ENCODE measurements at places on chromosomes 12 and 14. TPM values are rescaled to one million over a fixed set of nuclear protein-coding genes. Genes with fewer than 3 reads are reported as not detected.

GRCh38 chr12:119666900-119667576 is 895 bp upstream of the PRKAB1 start:
- peaks cover 46% of the 10 kb centered on the region for H3K4me1 ChIP-seq
- DNase-seq = no peak
- peaks cover 6% of the 10 kb centered on the region for H3K36me3 ChIP-seq
- no peaks in the 10 kb centered on the region for H3K27me3 ChIP-seq
- peak overlapping the region; percentile 78 for H3K27ac ChIP-seq

DNA sequence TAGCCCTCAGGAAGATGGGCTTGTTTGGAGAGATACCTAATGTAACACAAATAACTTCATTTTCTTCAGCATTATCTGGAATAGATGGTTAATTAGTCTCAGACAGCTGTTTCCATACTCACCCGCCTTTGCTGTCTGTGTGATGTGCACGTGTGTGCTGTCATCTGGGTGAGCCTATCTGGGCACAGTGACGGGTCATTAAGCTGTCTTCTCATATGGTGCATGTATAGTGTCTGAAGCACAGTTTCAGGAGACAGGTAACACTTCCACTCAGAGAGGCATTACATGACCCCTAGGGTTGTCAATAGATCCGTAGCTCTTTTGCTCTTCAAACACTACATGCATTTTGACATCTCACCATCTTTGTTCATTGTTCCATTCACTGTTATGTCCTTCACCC is 493.3 kb downstream of the APAF1 start:
- no peak overlapping the region for H3K27ac ChIP-seq
- no peak overlapping the region for H3K4me3 ChIP-seq
- no peak for DNase-seq

- H3K4me1 ChIP-seq = no peaks in the 10 kb centered on the region
- H3K27me3 ChIP-seq = no peaks in the 10 kb centered on the region
Observed at GRCh38 chr12:2383325-2384028, 330.7 kb downstream of the CACNA1C start.

GRCh38 chr12:123614531-123614930 is 12.6 kb downstream of the DDX55 start:
- no peak overlapping the region for H3K27ac ChIP-seq
- H3K4me1 ChIP-seq = no peaks in the 10 kb centered on the region
- DNase-seq = no peak
- H3K27me3 ChIP-seq = no peaks in the 10 kb centered on the region
- peaks cover 71% of the 10 kb centered on the region for H3K36me3 ChIP-seq
- H3K4me3 ChIP-seq = no peak overlapping the region

- no peaks in the 10 kb centered on the region for H3K4me1 ChIP-seq
- H3K27me3 ChIP-seq = no peaks in the 10 kb centered on the region
- no peaks in the 10 kb centered on the region for H3K36me3 ChIP-seq
- no peak overlapping the region for H3K27ac ChIP-seq
- DNase-seq = no peak
- H3K4me3 ChIP-seq = no peak overlapping the region
Observed at GRCh38 chr12:80593766-80594165, 113.7 kb upstream of the MYF6 start.

GRCh38 chr14:101861464-101861863 is 100.0 kb downstream of the PPP2R5C start:
- H3K27ac ChIP-seq = no peak overlapping the region
- no peak for DNase-seq
- peaks cover 56% of the 10 kb centered on the region for H3K4me1 ChIP-seq
- no peak overlapping the region for H3K4me3 ChIP-seq
- H3K36me3 ChIP-seq = peaks cover 59% of the 10 kb centered on the region
- H3K27me3 ChIP-seq = no peaks in the 10 kb centered on the region

GRCh38 chr12:121767525-121768016 is 25.9 kb downstream of the RHOF start:
- no peaks in the 10 kb centered on the region for H3K36me3 ChIP-seq
- H3K4me3 ChIP-seq = no peak overlapping the region
- no peak for DNase-seq
- H3K27me3 ChIP-seq = no peaks in the 10 kb centered on the region
- no peak overlapping the region for H3K27ac ChIP-seq

GRCh38 chr12:12918781-12919389 is 27.5 kb downstream of the GPRC5A start:
- H3K27me3 ChIP-seq = no peaks in the 10 kb centered on the region
- no peak overlapping the region for H3K4me3 ChIP-seq
- no peak for DNase-seq
- peaks cover 5% of the 10 kb centered on the region for H3K4me1 ChIP-seq
- no peaks in the 10 kb centered on the region for H3K36me3 ChIP-seq

DNA sequence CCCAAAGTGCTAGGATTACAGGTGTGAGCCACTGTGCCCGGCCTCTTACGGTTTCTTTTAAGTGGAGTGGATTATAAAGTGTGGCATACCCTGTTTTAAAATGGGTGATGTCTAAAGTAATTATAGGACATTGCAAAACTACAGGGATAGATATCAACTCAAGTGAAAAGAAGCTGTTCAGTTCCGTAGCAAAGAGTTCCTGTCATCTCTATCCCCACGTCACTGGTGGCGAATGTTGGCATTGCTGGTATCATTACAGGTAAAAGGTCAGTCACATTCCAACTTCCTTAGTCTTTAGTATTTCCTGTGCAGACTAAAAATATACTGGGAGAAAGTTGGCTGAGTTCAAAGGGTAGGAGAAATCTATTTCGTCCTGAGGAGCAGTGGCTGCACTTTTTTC is 95.6 kb upstream of the SLC38A2 start:
- no peaks in the 10 kb centered on the region for H3K36me3 ChIP-seq
- H3K4me3 ChIP-seq = no peak overlapping the region
- peaks cover 9% of the 10 kb centered on the region for H3K4me1 ChIP-seq

DNA sequence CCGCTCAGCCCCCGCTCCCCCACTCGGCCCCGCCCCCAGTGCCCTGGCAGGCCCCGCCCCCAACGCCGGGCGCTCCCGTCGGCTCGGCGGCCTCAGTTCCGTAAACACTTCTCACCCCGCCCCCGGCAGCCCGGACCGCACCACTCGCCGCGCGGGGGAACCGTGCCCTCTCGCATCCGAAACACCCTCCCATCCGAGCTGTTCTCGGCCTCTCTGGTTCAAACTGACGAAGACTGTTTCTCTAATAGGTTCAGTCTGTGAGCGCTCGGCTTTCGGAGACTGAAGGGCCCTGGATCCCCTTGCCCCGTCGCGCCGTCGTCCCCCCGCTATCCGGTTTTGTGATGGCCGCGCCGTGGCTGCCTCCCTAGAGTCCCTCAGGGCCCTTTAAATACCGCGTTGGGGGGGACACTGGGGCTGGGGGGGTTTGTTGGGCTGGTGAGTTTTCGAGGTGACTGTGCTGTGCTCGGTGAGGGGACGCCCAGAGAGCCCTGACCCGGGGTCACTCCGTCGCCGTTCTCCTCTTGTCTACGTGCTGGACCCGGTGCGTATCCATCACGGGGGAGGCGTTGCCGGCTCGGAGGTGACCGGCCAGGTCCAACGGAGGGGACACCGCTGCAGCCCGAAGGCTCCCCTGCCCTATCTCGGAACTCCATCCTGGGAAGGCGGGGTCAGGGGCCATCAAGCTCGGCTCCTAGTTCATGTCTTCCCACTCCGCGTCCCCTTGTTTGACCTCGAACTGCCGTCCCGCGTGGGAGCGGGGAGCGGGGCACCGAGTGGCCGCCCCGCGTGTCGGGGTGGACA is at the start of gene TCP11L2:
Gene TCP11L2, plus strand, starts transcription at position 333 of the 801 bp plus-strand sequence. CDS start 8,343 bp downstream, outside the sequence.
- peak; percentile 94 for DNase-seq
- peak within 1 kb of the TSS; percentile 97 for H3K27ac ChIP-seq
- H3K36me3 ChIP-seq = peaks cover 5% of the 10 kb centered on the region
- no peaks in the 10 kb centered on the region for H3K27me3 ChIP-seq
- peak within 1 kb of the TSS; percentile 86 for H3K4me3 ChIP-seq

DNA sequence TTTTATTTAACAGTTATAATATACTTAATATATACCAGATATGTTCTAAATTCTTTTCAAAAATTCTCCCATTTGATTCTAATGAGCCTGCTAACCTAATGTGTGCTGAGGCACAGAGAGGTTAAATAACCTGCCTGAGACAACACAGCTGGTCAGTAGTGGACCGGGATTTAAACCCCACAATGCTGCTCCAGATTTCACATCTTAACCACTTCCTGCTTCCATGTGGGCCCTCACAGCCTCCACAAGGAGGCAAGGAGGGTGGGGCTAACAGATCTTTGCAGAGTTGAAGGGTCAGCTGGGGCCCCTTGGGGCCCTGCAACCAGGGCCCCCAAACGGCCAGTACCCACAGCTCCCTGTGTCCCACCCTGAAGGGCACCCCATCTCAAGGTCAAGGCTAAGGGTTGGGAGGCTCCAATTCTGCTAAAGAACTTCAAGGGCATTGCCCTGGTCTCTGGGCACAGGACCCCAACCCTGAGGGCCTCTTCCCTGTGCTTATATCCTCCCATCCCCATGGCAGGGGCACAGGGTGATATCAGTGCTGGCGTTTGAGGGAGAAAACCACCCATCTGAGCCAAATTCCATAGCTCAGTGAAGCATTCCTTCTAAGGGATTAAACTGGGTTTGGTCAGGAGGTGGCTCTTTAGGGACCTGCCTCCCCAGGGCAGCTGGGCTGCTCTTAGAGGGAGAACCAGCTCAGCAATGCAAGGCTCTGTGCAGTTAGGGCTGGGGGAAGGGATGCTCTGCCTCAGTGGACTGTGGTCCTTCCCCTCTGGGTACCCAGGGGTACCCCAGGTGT is 2.2 kb downstream of the KRT80 start:
- no peak for DNase-seq
- no peaks in the 10 kb centered on the region for H3K4me1 ChIP-seq
- H3K4me3 ChIP-seq = no peak overlapping the region
- H3K27ac ChIP-seq = no peak overlapping the region
- no peaks in the 10 kb centered on the region for H3K27me3 ChIP-seq

DNA sequence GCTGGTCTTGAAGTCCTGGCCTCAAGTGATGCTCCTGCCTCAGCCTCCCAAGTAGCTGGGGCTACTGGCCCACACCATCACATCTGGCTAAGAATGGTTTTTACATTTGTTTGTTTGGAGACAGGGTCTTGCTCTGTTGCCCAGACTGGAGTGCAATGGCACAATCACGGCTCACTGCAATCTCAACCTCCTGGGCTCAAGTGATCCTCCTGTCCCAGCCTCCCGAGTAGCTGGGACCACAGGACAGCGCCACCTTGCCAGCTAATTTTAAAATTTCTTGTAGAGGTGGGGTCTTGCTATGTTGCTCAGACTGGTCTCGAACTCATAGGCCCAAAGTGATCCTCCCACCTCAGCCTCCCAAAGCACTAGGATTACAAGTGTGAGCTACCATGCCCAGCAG is 28.6 kb upstream of the TSPAN9 start:
- no peak overlapping the region for H3K4me3 ChIP-seq
- no peaks in the 10 kb centered on the region for H3K36me3 ChIP-seq
- no peaks in the 10 kb centered on the region for H3K27me3 ChIP-seq
- DNase-seq = no peak

DNA sequence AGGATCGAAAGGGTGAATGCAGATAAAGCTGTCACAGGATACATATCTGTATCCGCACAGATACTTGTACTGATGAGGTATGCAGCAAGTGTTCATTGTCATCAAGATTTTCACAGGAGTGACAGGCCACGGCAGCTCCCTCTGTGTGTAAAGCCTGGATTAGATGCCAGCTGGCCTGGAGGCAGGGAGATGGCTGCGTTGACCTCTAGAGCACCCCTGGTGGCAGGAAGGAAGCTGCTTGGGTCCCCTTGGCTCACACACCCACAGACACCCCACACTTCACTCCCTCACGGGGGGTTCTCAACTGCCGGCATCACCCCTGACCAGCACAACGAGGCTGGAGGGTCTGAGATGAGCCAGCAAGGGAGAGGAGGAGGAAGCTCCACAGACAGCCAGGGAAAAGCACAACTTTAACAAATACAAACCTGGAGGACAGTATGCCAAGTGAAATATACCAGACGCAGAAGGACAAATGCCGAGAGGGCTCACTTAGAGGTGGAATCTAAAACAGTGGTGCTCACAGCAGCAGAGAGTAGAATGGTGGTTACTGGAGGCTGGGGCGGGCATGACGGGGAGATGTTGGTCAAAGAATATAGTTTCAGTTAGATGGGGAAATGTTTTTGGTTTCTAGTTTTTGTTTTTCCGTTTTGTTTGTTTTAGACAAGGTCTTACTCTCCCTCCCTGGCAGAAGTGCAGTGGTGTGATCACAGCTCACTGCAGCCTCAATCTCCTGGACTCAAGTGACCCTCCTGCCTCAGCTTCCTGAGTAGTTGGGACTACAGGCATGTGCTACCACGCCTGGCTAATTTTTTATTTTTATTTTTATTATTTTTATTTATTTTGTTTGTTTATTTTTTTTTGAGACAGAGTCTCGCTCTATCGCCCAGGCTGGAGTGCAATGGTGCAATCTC is 45.7 kb downstream of the TEAD4 start:
- H3K27ac ChIP-seq = no peak overlapping the region
- no peaks in the 10 kb centered on the region for H3K36me3 ChIP-seq
- DNase-seq = no peak
- H3K4me3 ChIP-seq = no peak overlapping the region

- H3K36me3 ChIP-seq = no peaks in the 10 kb centered on the region
- no peak for DNase-seq
- H3K27me3 ChIP-seq = no peaks in the 10 kb centered on the region
- peaks cover 38% of the 10 kb centered on the region for H3K4me1 ChIP-seq
- H3K27ac ChIP-seq = peak within 1 kb of the TSS; percentile 28
Observed at GRCh38 chr12:9732921-9733461, at the start of gene CLECL1. CLECL1 (minus strand) TSS chr12:9733097.

GRCh38 chr12:41286426-41286825 is 98.3 kb downstream of the PDZRN4 start:
- DNase-seq = no peak
- no peak overlapping the region for H3K4me3 ChIP-seq
- H3K27me3 ChIP-seq = no peaks in the 10 kb centered on the region
- H3K27ac ChIP-seq = no peak overlapping the region
- H3K36me3 ChIP-seq = no peaks in the 10 kb centered on the region

DNA sequence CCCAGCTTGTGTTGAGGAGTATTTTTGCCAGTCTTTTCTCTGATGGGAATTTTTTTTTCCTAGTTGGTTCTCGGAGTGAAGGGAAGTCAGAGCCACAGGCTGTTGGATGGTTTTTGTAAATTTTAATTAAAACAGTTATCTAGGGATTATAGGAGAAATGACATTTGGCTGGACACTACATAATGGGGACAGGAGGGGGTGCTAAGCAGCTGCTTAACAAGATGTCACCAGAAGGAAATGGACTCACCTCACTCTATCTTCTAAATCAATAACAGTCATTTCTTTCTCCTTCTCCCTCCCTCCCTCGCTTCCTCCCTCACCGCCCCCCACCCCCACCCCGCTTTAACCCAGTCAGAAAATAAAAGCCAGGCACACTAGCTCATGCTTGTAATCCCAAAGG is 93.4 kb upstream of the TMEM233 start:
- H3K27me3 ChIP-seq = peaks cover 7% of the 10 kb centered on the region
- H3K4me1 ChIP-seq = no peaks in the 10 kb centered on the region
- no peaks in the 10 kb centered on the region for H3K36me3 ChIP-seq
- no peak overlapping the region for H3K4me3 ChIP-seq
- DNase-seq = no peak

GRCh38 chr12:5379749-5380496 is 52.0 kb upstream of the NTF3 start:
- H3K36me3 ChIP-seq = no peaks in the 10 kb centered on the region
- DNase-seq = no peak
- H3K27ac ChIP-seq = no peak overlapping the region
- H3K4me1 ChIP-seq = no peaks in the 10 kb centered on the region
- H3K27me3 ChIP-seq = no peaks in the 10 kb centered on the region

Gene PUS1
- total RNA-seq = 48.1 TPM

Gene GLT1D1
- total RNA-seq = not detected

Gene CACNA2D4
- total RNA-seq = 15.1 TPM

Gene ENDOU
- total RNA-seq = not detected

Gene AICDA
- total RNA-seq = not detected

Gene CLEC4E
- not detected for total RNA-seq

Gene MANSC1
- total RNA-seq = 0.44 TPM

Gene PMEL
- not detected for total RNA-seq

Gene RALGAPA1
- 66.0 TPM for total RNA-seq

Gene IL22
- not detected for total RNA-seq

All from CD4-positive, alpha-beta memory T cell (primary cell).